ENCODE measurements at places on chromosomes 3 and 15.
A peak's percentile ranks its signal among the peaks of the same experiment; 100 is the strongest.

DNA sequence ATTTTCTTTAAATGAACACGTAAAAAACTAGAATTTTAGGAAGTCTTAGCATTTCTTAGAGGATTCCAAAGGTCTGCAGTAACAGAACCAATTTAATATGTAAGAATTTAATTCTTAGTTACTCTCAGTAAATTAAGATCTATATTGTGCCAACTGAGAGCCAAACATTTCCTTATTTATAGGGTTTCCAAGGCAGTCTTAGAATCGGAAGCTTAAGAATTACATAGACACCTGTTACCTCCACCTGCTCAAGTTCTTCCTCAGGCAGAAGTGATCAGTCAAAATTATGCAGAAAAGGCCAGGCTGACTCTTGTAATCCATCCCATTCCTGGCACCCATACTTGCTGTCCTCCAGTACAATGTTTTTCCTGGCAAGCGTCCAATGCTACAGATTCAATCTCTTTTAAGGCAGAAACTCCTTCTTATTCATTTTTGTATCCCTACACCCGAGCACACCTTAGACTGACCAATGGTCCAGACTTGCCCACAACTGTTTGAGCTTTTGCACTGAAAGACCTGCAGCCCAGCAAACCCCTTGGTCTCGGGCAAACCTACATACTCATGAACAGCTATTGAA is 64.3 kb downstream of the NCEH1 start:
- no peak for DNase-seq

DNA sequence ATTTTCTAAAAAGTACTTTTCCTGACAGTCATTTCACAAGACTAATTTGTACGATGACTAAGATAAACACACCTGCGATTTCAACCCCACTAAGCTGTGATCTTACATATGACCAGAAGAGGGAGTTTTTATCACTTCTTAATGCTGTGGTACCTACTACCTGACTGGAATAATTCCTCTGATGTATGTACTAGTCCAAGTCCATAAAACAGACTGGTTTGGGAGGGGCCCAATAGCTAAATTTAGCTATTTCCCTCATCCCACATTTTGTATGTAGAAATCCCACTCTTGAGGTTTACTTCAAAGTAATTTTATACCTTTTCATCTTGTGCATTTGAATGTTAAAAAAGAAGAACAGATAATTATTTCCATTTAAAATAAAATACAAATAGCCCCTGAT is 49.7 kb upstream of the SCAANT1 start:
- DNase-seq = no peak

- DNase-seq = no peak
Measured at GRCh38 chr3:100533176-100533575, 40.8 kb downstream of the TMEM45A start.

- no peak for DNase-seq
Measured at GRCh38 chr3:12981306-12982275, 91.6 kb downstream of the IQSEC1 start.

GRCh38 chr15:79582650-79583049 is 150.5 kb downstream of the MINAR1 start:
- DNase-seq = no peak

DNA sequence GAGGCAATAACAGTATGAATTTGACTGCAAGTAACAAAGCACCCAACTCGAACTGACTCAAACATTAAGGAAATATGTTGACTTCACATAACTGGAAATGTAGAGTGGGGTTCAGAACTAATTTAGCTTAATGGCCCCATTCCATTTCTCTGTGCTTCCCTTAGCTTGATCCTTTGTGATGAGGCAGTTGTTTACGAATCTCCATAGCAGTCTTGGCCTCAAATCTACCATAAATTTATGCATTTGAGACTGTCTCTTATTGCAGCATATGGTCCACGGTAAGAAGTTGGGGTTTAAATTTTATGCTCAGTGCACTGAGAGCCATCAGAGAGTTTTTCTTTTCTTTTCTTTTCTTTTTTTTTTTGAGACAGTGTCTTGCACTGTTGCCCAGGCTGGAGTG is 148.7 kb upstream of the POU1F1 start:
- DNase-seq = no peak

- no peak for DNase-seq
Measured at GRCh38 chr15:68445351-68445750, 13.4 kb upstream of the ITGA11 start.

DNA sequence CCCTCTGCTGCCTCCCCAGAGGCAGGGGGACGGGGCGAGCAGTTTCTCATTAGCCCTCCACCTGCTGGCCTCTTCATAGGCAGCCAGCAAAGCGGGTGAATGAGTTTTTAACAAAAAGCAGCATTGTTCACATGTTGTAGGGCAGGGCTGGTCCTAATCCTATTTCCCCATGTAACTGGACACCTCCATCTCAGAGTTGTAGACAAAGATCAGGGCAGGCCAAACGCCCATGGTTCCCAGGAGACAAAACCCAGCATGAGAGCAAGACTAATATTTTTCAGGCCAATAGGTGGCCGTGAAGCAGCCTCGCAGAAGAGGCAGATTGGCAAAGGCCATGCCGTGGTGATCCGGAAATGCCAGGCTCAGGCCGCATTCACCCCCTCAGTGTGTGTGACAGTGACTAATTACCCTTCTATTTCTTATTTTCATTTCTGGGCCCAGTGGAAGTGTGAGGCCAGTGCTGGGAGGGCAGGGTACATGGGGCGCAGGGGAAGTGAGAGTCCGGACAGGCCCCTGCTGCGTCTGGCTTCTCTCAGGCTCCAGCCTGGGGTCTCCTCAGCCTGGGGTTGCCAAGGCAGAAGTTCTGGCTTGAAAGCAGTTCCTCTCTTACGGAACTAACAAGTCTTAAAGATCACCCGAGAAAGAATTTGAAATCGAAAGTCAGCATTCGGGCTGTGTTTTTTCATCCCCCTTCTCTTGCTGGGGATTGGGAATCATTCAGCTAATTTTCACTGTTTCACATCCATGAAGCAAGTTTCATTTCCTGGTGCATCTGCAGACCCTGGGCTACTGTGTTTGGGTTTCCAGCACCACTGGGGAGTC is 64.8 kb downstream of the BOC start:
- DNase-seq = no peak

- DNase-seq = peak; percentile 62
Measured at GRCh38 chr15:100438570-100438969, 90.2 kb downstream of the CERS3 start.

DNA sequence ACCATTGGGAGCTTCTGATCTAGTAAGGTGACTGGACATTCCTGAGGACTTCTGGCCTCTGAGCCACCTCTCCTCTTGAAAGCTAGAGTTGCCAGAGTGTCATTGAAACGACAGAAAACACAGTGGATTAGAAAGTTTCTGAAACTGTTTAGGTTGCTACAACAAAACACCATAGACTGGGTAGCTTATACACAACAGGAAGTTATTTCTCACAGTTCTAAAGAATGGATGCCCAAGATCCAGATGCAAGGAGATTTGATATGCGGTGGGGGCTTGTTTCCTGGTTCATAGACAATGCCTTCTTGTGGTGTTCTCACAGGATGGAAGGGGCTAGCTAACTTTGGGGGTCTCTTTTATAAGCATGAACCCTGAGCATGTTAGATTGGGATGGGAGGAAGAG is 43.3 kb upstream of the ZNF385D start:
- DNase-seq = no peak

- no peak for DNase-seq
Measured at GRCh38 chr3:142839831-142840230, 49.1 kb downstream of the PCOLCE2 start.

GRCh38 chr3:52606373-52607085 is 70.1 kb downstream of the UQCC5 start:
- no peak for DNase-seq

- DNase-seq = no peak
Measured at GRCh38 chr3:78745847-78746246, 1022.0 kb downstream of the ROBO1 start.

DNA sequence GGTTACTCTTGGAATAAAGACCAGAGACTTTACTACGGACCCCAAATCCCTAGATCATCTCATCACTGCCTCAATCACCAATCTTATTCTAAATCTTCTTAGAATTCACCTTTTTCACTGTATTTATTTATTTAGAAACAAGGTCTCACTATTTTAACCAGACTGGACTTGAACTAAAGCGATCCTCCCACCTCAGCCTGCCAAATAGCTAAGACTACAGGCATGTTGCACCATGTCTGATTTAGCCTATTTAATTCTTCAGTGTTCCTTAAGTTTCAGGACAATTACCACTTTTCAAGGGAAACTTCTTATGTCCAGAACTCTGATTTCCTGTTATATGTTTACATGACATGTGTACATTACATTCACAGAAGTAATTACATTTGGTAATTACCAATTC is 238.0 kb upstream of the COL8A1 start:
- DNase-seq = no peak

DNA sequence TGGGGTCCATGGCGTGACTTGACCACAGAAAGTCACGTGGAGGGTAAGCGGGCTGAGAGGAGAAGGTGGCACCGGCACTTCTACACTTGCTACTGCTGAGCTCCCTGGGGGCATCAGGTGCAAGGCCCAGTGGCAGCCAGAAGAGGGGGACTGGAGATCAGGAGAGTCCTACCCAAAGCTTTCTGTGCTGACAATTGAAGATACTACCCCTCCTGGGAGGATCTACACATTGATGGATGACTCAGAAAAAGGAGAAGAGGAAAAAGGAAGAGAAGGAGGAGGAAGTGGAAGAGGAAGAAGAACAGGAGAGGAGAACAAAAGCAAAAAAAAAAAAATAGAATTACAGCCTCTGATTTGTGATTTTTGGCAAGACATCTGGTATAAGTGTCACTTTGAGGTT is 41.2 kb downstream of the MYO5C start:
- DNase-seq = no peak

DNA sequence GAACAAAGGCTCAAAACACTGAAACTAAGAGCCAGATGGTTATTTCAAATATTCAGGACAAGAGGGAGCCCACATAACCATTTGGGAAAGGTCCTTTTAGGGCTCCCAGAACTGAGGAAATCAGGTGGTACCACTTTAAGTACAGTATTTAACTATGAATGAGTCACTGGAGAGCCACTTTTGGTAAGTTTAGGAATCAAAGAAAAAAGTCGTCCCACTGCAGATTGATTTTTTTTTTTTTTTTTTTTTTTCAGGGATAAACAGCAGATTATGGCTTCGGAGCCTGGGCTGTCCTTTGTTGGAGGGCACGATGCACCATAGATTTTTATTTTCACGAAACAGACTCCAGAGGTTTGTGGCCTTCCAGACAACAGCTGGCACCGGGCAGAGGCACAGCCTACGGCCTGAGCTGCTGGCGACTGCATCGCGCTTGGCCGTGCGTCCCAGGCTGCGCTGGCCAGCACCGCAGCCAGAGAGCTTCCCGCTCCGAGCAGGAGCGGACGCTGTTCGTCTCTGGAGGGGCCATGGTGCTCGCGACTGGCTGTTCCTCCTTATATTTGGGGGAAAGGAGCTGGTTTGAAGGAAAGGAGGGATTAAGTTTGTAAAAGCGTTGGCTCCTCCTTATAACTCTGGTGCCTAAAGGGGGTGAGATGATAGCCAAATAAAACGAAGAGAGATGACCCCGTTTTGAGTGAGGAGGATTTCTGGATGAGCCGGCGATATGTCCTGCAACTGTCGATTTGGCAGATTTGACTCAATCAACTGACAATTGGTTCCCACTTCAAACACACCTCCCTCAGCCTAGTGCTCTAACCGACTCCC is 152.9 kb upstream of the GOLIM4 start:
- DNase-seq = peak; percentile 40

DNA sequence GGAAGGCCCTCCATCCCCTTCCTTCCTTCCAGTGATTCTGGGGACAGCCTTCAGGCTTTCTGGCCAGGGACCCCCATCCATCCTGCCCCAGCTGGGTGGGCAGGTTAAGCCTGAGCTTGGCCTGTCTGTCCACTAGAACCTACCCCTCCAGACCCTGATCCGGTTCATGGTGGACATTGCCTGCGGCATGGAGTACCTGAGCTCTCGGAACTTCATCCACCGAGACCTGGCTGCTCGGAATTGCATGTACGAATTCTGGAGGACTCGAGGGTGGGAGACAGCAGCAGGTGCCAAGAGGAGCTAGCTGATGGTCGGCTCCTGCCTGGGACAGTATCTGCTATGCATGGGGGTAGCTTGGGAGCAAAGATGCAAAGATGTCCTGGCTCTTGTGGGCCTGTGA is 13.9 kb downstream of the TYRO3 start:
- no peak for DNase-seq

DNA sequence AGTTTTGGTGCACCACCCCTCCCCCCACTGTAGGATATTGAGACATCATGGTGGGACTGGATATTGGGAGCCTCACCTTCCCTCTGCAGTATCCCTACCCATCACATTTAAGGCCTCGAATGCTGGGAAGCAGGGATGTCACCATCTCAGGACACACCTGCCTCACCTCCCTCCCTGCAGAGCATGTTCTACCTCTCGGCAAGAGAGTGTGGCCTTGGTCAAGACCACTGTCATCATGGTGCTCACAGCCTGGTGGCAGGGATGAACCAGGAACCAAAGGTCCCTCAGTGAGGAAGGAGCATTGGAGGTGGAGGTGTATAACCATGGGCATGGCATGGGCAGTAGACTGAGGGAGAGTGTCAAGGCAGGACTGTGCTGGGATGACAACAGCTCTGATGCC is 104.8 kb downstream of the CORO2B start:
- DNase-seq = no peak

DNA sequence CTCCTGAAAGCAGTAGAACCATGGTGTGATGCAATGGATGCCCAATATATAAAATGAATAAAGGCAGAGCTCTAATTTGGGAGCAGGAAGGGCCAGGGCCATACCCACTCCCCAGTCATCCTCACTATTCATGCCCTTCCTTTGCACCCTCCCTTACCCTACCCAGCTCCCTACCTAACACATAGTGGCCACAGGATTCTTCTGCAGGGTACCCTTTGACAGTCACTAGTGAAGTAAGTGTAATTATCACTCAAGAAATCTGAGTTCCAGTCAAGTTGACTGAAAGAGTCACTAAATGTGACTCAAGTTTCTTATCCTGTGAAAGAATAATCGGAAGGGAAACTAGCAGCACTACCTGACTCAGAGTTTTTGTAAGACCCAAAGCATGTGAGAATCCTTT is 69.2 kb downstream of the RASA2 start:
- DNase-seq = no peak

DNA sequence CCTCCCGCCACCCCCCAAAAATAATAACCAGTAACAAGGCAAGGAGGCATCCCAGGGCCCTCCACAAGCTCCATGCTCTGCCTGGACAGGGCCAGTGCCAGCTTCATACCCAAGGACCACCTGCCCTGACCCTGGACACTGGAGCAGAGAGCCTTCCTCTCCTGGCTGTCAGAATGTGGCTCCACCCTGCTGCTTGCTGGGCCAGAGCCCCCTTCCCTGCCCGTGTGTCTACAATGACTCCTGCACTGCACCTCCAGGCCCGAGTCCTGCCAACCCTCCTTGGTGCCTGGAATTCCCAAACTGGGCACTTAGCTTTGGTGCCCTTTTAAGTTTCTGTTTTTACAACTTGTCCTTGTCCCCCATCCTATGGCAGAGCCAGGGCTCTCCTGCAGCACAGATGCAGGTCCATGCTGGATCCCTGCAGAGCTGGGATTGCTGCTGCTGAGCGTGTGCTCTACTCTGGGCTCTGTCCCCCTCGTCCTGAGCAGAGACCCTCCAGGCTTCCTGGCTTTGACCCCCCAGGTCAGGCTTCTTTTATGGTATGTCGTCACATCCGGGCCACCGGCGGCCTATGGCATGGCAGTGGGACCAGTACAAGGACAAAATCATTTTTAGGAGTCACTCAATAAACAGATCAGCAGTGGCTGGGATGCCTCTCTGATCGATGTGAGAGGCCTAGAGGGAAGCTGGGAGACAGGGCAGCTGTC is 11.4 kb upstream of the SNRPA1 start:
- no peak for DNase-seq

GRCh38 chr3:71602256-71602655 is 18.7 kb upstream of the FOXP1 start:
- no peak for DNase-seq

All from renal pelvis (tissue), 12 donors.